A549 treated with Hydrocortisone at 1 μM for 4 hours (cell line): ENCODE measurements at places on chromosomes 3 and 15. TPM values are rescaled to one million over a fixed set of nuclear protein-coding genes. Genes with fewer than 3 reads are reported as not detected.

ANKRD63 gene
- 0.24 to 0.59 TPM (median 0.35 TPM) in 5 replicates for total RNA-seq

GRK7 gene
- total RNA-seq, result 0.03 TPM in 1 of 5 replicates, not detected in the others

KLF15 gene
- 0.52 to 0.81 TPM (median 0.73 TPM) in 5 replicates for total RNA-seq

TP63 gene
- total RNA-seq, result 0.10 to 0.22 TPM (median 0.20 TPM) in 5 replicates

SLC6A11 gene
- total RNA-seq, result 0.05 to 0.18 TPM (median 0.08 TPM) in 5 replicates

NEDD4 gene
- 74.5 to 125 TPM (median 88.6 TPM) in 5 replicates for total RNA-seq

CFAP92 gene
- total RNA-seq, result not detected in 5 replicates
